ENCODE measurements at places on chromosomes 2 and 18. TPM values are rescaled to one million over a fixed set of nuclear protein-coding genes. Genes with fewer than 3 reads are reported as not detected.

DNA sequence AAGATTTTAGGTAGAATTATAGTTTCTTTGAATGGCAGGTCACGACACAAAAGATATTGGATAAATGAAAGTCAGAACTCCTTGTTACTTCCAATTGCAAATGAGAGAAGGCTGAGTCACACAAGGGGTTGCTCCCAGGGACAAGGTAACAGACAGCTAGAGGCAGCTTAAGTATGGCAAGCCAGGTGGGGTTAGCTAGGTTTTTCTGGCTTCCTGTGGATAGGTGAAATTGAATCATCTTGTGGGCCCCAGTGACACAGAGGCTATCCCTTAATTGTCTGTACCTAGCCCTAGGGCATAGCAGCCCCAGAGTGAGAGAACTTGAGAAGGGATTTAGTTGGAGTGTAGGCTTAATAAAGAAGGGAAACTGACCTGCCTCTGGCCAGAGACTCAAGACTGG, 407.7 kb upstream of the SLC8A1 start:
- DNase-seq: no peak

DNA sequence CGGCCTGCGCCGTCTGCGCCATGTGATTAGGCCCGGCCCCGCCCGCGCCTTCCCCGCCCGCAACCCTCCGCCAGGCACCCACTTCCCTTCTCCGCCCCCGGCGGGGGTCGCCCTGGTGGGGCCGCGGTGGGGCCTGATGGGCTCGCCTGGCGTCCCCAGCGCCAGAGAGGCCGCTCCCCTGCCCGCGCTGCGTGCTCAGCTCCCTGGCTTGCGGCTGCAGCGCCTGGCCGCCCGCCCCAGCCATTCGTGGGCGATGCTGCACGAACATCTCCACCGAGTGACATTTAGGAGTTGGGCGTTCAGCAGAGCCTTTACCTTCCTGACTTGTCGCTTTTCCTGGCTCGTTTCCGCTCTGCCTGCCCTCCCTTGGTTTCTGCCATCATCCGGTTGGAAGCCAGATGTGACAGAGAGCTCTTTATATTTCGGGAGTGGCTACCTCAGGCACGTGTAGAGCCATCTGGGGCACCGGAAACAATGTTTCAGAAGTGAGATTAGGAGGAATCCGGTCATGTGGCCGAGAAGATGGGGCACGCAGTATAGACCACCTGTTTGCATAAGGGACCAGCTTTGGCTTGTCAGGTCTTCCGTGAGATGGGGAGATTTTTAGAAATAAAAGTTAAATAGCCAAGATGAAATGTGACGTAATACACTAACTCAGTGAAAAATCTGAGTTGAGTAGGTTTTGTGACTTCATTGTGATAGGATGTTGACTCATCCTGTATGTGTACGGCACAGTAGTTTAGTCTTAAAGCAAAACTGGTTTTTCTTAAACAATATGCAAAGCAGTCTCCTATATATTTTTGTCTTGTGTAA, 1.2 kb downstream of the GLS start:
- DNase-seq: peak; percentile 62

DNA sequence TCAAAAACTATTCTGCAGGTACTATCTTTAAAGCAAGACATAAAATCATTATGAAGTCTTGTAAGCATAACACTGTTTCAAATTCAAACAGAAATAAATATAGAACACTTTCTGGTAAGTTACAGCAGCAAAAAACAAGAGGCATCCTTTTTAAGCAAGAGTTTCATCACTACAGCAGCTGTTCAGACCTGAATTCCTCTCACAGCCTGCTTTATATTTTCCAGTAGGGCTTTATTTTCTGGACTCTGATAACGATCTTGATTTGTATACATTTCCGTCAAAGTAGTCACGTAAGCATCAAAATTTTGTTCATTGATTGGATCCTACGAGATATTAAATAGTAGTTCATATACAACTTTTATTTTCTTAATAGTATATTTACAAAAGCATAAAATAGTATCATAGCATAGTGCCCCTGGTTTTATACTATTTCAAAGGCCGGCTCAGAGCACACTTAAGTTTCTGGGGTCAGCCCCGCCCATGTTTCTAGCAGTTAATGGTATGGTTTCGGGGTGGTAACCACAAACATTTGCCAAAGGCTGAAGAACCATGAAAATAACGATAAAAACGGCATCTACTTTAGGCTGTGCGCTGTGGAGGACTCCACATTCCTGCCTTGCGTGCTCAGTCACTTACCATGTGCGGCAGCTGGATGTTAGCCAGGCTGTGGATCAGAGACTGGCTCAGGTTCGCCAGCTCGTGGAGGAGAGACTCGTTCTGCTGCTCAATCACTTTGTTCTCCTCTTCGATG, 47.5 kb upstream of the PXDN start:
- DNase-seq: peak; percentile 44

- DNase-seq: no peak
These were observed 40.9 kb downstream of the GULP1 start for GRCh38 chr2:188332619-188333018.

IL1F10 gene
- total RNA-seq: 2.7 TPM

DNA sequence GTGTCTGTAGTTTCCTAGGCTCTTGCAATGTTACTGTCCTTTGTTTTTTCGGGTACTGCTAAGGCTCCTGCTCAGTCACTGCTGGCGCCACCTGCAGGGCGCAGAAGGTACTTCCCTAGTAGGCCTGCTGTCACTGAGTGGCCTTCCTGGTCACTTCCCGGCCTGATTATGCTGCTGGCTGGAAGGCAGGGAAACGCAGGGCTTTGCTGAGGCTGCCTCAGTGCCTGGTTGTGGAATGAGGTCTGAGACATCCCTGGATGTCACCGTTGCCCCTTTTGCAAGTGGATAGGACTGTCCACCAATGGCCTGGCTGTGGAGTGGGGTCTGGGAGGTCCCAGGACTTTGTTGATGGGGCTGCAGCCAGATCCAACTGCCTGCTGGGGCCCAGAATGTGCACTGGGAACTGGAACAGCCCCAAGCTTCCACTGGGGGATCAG, 13.1 kb downstream of the DAW1 start:
- no peak for DNase-seq

SP140 gene
- 0.49 TPM for total RNA-seq

- peak; percentile 66 for DNase-seq
These were observed 47.5 kb upstream of the SP3 start for GRCh38 chr2:174012347-174013314.

- no peak for DNase-seq
These were observed 59.5 kb upstream of the DYNAP start for GRCh38 chr18:54531402-54532065.

DNA sequence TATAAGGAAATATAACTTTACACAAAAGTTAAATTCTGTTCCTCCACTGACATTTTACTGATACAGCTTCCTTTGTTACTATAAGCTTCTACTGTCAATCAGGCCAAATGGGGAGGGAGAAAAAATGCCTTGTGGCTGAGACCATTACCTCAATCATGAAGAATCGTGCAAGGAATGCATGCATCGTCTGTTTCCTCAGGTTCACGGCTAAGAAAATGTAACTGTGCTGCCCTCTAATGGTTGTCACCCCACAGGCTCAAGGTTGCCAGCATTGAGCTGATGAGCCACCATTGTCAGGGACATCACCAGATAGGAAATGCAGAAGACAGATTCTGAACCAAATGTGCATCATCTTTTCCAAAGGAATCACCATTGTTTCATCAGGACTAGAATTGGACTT, 426.9 kb downstream of the CDH2 start:
- DNase-seq: peak; percentile 32

DNA sequence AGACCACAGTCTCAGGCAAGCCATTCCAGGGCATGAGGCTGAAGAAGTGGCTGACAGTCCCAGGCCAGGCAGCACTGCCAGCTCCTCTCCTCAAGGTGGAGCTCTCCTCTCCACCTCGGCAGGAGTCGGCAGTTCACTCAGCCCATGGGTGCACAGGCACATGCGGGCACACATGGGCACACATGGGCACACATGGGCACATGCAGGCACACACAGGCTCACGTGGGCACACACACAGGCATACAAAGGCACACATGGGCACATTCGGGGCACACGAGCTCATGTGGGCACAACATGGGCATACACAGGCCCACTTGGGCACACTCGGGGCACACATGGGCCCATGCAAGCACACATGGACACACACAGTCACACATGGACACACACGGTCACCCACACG, 65.3 kb upstream of the TAF1B start:
- no peak for DNase-seq

GRCh38 chr2:88837511-88838160, 146.2 kb downstream of the RPIA start:
- DNase-seq: no peak

PSMA8 gene
- total RNA-seq: not detected

CIB4 gene
- total RNA-seq: not detected

- no peak for DNase-seq
These were observed 27.6 kb downstream of the PAX8 start for GRCh38 chr2:113251118-113251517.

DNA sequence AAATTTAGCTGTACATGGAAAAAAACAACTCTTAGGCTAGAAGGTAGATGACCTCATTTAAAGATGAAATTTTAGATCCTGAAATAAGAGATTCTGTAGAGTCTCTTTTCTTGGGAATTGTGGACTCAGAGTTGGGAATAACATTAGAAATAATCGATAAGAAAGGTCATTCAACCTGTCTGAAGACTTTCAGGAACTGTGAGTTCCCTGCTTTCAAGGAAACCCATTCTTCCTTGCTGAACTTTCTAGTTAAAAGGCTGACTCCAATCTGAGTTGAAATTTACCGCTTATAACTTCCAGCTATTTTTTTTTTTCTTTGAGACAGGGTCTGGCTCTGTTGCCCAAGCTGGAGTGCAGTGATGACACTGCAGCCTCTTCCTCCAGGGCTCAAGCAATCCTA, 16.8 kb upstream of the SMAD7 start:
- DNase-seq: no peak

ICOS gene
- 0.49 TPM for total RNA-seq

- DNase-seq: no peak
These were observed 96.4 kb downstream of the CERS6 start for GRCh38 chr2:168552450-168552856.

GRCh38 chr2:133718688-133719201, 150.5 kb upstream of the NCKAP5 start:
- DNase-seq: peak; percentile 27

GRCh38 chr18:67428805-67429204, 87.7 kb downstream of the DSEL start:
- no peak for DNase-seq

DNA sequence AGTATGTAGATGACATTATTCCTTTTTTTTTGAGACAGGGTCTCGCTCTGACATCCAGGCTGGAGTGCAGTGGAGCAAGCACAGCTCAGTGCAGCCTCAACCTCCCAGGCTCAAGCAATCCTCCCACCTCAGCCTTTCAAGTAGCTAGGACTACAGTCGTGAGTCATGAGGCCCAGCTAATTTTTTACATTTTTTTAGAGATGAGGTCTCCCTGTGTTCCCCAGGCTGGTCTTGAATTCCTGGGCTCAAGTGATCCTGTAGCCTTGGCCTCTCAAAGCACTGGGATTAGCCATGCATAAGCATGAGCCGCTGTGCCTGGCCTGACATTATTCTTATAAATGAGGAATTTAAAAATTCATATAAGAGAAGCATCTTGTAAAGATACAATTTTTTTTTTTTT, 86.9 kb downstream of the FAM117B start:
- DNase-seq: no peak

ANKRD62 gene
- not detected for total RNA-seq

FAM237A gene
- not detected for total RNA-seq

- DNase-seq: no peak
These were observed 23.6 kb downstream of the ORC2 start for GRCh38 chr2:200939832-200940231.

NT5C1B gene
- not detected for total RNA-seq

GRCh38 chr2:67824186-67824585, 238.6 kb downstream of the C1D start:
- no peak for DNase-seq

DNA sequence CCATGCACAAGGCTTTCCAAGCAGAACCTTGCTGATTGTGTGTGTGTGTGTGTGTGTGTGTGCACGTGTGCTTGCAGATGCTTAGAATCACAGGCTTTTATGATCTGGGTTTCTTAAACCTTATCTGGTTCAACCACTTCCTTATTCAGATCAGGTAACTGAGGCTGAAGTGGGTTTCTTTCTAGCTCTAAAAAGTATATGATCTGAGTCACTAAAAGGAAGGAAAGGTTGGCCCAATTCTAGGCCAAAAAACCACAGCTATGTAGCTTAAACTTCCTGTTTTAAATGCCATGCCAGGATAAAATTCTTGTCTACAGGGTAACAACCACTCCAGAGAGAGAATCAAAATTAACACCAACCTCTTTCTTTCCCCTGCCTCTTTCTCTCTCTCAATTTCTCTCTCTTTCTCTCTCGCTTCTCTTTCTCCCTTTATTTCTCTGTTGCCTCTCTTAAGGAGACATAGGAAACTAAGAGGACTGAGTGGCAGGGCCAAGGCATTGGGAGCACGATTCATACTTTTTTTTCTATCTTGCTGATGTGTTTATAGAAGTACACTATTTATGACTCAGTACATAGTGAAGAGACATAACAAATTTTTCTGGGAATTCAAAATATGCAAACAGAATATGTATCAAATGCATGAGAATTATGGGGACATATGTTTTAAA, 140.3 kb downstream of the TRIB2 start:
- DNase-seq: no peak

DNA sequence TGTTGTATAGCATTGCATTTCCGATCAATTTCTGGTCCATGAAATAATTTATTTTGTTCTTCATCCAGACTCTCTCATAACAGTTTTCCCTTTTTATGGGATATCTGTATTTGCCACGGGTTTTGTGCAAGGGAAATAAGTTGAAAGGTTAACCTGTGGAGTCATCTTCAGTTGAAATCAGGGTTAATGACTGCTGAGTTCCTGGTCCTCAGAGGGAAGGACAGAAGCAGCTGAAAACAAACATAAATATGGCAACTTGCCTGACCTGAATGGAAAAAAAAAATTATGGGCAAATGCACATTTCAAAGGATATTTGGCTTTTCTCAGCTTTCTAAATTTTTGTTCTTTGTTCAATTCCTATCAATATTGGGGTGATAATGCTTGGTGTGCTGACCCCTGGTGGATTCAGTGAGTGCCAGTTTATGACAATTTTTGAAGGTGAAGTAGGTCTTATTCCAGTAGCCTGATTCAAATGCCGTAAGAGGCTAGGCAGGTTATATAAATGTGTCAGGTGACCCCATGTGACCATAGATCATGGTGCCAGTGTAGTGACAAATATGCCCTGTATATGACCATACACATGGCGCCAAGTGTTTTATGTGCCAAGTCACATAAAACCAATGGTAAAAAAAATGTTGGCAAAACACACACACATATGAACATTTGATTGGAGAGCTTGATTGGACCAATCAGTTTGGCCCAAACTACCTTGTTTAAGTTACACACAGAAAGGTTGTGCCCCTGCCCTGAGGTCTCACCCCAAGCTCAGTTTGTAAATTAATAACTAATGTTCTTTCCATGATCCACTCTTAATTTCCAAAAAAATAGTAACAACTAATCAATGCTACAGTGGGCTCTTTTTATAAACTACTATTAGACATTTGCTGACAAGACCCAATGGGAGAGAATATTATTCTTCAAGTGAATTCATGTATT, 47.6 kb upstream of the FAM124B start:
- DNase-seq: no peak

DNA sequence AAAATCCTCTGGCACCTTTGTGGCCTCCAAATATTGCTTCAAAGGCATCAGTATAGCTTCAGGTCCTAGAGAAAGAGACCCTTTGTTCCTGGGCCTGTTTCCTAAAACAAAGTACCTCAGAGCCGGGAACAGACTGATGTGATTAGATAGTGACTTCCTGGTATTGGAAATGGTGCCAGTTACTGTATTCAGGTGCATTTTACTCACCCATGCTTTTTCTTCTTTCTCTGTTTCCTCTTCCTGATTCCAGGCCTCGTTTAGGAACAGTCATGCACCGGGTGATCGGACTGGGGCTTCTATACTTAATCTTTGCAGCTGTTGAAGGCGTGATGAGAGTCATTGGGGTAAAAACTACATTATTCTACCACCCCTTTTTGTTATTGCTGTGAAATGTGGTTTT, 34.3 kb downstream of the TMEM87B start:
- no peak for DNase-seq
